ENCODE measurements at places on chromosomes 2 and 18.

- no peak for DNase-seq
These were observed 12.2 kb upstream of the TNS1 start for GRCh38 chr2:218014706-218015585.

DNA sequence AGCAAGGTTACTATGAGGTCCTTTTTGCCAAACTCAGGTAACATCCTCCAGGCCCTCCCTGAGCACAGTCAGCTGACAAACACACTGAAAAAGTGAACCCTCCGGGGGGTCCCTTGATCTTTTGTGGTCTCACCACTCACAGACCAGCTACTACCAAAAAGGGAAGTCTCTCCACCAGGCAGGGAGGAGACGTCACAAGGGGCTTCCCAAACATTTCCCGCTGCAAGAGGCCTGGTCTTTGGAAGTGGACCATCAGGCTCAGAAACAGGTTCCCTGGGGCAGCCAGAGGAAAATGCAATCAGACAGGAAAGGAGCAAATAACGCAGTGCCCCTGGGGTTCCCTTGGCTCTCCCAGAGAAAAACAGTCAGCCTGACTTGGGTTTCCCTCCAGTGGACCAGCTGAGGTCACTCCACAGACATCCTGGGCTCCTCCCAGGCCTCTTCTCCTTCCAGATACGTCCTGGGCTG, 38.7 kb upstream of the POMC start:
- DNase-seq: no peak

- DNase-seq: no peak
These were observed 48.3 kb upstream of the BZW1 start for GRCh38 chr2:200763422-200763821.

- no peak for DNase-seq
These were observed 53.8 kb downstream of the KCNG2 start for GRCh38 chr18:79851489-79851888.

- no peak for DNase-seq
These were observed 4.2 kb upstream of the CTDSP1 start for GRCh38 chr2:218395456-218395825.

DNA sequence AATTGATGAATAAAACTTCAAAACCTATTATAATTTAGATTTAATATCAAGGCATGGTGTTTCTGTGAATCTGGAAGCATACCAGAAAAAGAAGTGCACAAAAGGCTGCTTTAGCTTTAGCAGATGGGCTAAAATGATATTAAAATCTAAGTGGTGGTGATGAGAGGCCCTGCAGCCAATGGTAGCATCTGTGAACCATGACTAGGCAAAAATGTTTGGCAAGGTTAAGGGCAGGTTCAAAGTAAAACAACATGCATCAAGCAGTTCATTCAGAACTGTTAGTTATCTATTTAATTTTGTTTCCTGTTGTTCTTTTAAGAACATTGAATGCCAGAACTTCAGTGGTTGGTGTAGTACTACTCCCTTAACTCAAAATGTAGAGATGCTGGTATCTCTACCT, 1736.9 kb upstream of the CELF4 start:
- DNase-seq: no peak

DNA sequence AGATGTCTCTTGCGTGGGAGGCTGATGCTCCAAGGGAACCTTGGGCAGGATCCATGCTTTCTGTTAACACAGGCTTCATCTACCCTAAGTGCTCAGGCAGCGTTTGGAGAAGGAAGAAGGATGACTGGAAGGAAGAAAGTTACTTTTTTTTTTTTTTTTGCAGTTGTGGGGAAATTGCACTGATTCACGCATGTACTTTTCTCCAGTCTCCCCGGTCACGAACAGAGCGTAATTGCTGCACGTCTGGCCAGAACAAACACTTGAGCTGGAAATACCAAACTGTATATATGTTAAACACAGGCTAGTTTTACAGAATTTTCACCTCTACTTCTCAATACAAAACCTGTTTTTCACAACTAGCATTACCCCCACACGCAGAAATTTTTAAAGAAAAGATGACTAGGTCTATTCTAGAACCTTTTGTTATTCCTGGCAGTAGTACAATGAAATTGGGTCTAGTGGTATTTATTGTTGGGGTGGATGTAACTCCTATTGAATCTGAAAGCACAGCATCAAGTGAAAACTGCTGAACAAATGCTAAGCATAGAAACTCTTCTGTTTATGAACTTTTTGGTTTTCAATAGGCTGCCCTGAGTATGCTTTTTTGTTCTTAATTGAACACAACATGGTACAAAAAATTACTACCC, 9.3 kb upstream of the SCYGR5 start:
- no peak for DNase-seq

- no peak for DNase-seq
These were observed 26.4 kb downstream of the ASXL2 start for GRCh38 chr2:25851740-25852503.

- no peak for DNase-seq
These were observed 84.2 kb upstream of the PIK3C3 start for GRCh38 chr18:41870817-41871216.

GRCh38 chr2:71453404-71454220, at the start of gene DYSF:
Gene DYSF, plus strand, starts transcription at chr2:71453561.
- DNase-seq: peak; percentile 65

DNA sequence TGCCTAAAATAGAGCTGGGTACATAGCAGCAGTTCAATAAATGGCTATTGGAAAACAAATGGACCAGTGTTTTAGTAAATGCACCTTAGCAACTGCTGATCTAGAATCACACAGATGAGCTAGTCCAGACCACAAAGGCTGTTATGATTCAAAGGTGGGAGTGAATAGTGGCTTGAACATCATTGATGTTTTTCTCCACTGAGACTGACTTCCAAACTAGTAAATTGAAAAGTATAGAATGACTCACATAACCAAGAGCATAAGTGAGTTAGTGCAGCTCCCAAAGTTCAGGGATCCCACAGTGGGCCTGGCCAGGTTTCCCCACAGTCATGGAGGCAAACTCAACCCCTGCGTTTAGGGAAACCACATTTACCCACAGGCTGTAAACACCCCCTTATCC, 106.7 kb upstream of the YPEL5 start:
- no peak for DNase-seq

DNA sequence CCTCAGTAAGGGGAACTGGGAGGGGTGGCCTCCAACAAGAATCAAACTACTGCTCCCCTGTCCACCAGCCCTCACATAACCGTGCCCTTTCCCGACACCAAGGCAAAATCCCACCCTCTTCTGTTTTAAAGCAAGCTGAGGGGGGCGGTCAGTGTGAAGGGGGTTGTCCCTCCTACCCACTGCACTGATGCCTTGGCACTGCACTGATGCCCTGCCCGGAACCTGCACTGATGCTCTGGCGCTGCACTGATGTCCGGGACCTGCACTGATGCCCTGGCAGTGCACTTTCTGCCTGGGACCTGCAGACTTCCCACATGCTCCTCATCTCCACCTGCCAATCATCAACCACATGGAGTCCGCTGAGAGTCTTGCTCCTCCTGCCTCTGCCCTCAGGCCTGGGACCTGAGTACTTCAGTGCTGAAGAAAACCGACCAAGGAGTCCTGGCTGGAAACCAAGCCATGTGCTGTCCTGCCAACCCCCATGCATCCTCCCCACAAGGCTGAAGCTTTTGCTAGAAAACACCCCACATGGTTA, 179.5 kb downstream of the SMAD2 start:
- DNase-seq: no peak

GRCh38 chr2:149872041-149872440, 284.5 kb upstream of the MMADHC start:
- no peak for DNase-seq

DNA sequence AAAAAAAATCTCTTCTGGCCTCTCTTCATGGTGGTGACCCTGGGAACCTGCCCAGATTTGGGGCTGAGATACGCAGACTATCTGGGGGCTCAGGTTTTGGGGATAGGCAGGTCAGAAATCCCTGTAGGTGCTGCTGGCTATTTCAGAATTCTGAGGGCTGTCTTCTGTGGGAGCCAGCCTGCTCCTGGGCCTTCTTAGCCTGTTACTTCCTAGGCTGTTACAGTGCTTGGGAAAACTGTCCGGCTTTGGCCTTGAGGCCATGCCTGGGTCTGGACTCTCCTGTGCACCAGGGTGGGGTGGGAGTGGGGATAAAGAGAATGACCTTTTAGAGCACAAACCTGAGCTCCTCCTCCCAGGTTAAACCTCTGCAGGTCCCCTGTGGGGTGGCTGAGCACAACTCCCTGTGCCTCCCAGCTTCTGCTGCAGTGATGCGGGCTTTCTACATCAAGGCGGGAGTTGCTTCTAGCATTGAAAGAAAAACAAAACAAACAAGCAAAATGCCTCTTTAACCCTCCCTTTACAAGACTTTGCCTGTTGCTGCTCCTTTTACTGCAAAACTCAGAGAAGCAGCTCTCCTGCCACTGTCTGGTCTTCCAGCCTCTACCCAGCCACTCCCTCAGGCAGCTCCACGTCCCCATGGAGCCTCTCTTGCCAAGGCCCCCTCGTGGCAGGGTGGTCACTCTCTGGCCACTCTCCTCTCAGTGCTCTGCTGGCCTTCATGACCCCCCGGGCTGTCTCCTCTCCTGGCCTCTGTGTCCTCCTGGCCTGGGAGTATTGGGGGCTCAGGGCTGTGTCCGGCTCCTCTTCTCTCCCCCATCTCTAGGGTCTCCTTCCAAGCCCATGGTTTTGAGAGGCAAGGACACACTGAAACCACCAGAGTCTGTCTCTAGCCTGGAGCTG, 293.0 kb upstream of the HS6ST1 start:
- DNase-seq: no peak

DNA sequence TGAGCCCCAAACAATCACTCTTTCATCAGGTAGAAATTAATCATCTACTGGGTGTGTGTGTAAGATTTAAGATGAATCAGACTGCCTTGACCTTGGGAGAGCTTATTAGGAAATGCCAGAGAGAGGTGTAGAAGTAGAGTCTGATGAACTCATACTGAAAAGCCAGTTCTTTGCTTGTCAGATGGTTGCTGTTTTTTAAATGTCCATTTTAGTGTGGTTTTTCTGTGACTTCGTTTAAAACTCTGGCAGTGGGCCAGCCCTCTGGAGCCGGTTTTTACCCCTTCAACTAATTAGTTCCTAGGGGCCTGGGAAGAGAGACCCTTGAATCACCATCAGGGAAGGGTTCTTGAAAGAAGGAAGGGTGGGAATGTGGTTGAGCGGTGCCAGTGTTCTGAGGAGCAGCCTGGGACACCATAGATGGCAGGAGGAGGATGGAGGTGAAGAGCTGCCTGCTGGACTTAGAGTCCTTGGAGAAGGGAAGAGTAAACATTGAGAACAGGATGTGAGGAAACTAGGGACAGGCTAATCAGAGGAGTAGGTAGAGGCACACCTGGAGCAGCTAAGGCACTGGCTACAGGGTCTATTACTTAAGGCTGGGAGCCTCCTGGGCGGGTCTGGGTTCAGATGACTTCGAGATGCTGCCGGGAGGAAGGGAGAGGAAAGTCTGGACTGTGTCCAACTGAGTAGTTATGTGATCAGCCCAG, 66.1 kb downstream of the LRRFIP1 start:
- DNase-seq: peak; percentile 68

DNA sequence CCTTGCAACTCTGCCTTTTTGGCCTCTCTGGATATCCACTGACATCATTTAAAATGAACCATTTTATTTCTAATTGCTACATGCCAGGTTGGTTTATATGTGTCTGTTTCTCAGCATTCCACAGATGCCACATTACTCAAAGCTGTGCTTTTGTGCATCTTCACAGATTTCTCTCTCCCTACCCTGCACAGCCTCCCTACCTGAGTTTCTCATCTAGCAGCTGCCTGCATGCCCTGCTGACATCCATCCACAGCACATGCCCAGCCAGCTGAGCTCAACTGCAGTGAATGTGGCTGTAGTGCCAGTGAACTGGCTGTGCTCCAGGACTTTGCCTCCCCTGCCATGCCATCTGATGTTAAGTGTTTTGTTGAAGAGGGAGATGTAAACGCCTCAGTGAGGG, 44.5 kb downstream of the PKP4 start:
- no peak for DNase-seq

DNA sequence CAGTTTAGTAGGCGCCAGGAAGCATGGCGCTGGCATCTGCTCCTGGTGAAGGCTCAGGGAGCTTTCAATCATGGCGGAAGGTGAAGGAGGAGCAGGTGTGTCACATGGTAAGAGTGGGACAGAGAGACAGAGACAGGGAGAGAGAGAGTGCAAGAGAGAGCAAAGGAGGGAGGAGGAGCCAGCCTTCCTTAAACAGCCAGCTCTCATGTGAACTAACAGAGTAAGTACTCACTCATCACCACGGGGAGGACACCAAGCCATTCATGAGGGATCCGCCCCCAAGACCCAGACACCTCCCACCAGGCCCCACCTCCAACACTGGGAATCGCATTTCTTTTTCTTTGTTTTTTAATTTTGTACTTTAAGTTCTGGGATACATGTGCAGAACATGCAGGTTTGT, 40.8 kb upstream of the CLASP1 start:
- DNase-seq: no peak

- DNase-seq: no peak
These were observed 14.5 kb upstream of the SULT1C4 start for GRCh38 chr2:108363024-108363907.

GRCh38 chr2:34849827-34850226, 1250.7 kb upstream of the FAM98A start:
- DNase-seq: no peak

- no peak for DNase-seq
These were observed 38.9 kb downstream of the SETBP1 start for GRCh38 chr18:44719519-44720060.

- no peak for DNase-seq
These were observed 32.5 kb downstream of the SLC1A4 start for GRCh38 chr2:65021709-65022108.

GRCh38 chr18:10519999-10520935, 5.6 kb upstream of the NAPG start:
- peak; percentile 92 for DNase-seq

- DNase-seq: no peak
These were observed 39.8 kb upstream of the ALPP start for GRCh38 chr2:232338759-232339106.

- no peak for DNase-seq
These were observed 53.6 kb upstream of the SLC14A1 start for GRCh38 chr18:45670281-45670962.

DNA sequence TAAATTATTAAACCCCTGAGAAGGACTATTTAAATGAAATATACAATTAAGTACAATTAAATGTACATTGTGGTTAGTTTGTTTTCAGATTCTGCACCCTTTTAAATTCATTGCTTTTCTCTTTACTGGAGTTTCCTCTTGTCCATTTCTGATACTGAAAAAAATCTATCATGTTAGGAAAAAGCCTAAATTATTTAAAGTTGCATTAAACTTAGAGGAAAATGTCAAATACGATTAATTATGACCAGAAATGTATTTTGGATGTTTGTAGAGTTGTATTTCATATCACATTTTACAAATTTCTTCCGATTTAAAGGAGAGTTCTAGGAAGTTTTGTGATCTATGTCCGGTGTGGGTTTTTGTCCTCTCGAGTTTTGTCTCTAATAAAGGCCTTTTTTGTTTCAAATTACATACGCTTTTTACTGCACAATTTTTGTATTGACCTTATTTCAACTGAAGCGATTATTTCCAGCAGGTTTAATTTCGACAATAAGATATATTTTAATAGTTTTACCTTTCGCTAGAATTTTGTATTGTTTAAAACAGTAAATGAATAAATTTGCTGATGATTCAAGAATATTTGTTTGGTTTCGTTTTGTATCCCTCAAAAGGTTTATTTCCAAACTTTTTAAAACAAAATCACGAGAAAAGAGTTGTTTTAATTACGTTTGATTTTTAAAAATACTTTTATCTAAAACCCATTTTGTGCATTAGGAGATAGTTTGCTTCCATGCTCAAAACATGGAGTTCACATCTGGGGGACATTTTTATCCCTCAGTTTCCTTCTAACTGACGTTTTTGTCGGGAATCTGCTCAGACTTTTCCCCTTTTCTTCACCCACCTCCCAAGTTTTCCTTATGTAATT, 3.3 kb upstream of the SATB2 start:
- no peak for DNase-seq
